ENCODE measurements at places on chromosomes 6 and 20.
A peak's percentile ranks its signal among the peaks of the same experiment; 100 is the strongest.

DNA sequence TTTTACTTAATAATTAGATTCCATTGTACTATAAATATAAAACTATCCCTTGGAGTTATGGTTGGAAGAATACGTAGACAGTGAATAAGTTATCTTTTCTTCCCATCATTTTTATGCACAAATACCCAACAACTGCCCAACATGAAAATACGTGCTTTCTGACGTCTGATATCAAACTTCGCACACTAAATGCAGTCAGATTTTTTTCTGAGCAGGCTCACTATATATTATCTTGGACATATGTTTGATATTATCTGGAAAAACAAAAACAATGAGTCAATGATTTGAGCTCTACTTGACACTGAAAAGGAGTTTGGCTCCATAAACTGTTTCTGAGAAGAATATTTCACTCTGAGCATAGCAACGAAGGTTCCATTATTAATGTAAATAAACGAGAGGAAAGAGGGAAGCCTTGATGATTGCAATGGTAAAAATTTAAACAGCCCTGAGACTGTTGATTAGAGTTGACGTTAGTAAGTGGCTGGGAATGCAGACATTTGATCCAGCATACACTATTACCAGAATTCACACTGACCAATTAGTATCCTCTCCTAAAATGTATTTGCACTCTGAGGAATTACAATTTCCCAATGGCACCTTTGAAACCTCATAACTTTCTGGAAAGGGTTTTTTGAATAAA is 1090.0 kb downstream of the EPHA7 start:
- DNase-seq: no peak

GRCh38 chr6:15491255-15491985 is 171.4 kb downstream of the DTNBP1 start:
- DNase-seq: peak; percentile 92

GRCh38 chr6:89146718-89147700 is 1.2 kb downstream of the PM20D2 start:
- no peak for DNase-seq

DNA sequence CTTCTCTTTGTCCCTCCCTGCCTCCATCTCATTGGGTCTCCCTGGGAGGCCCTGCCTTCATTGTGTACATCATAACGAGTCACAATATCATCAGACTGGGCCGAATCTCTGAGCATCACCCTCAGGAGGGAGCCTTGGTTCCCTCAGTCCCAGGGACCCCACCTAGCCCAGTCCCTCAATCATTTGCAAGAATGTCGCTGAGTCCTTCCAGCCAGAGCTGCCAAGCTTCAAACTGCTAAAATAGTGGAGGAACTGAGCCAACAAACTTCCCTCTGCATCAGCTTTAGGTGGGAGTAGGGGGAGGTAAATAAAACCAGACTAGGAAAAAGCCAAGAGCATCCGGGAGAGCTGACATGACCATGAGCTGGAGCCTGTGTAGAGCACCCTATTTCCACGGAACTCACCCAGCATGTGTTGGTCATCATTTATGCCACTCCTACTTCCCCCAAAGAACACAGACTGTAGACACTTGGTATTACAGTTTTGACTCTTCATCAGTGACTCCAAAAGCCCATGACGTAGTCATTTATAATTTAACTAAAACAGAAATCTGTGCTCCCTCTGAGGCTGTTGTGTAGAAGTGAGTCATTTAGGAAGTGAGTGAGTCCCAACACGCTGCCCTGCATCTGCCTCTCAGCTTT is 28.8 kb upstream of the IL17A start:
- DNase-seq: no peak

- DNase-seq: no peak
Observed at GRCh38 chr6:11039040-11039439, 5.1 kb downstream of the ELOVL2 start.

GRCh38 chr6:163668061-163668426 is 253.5 kb downstream of the QKI start:
- DNase-seq: no peak

DNA sequence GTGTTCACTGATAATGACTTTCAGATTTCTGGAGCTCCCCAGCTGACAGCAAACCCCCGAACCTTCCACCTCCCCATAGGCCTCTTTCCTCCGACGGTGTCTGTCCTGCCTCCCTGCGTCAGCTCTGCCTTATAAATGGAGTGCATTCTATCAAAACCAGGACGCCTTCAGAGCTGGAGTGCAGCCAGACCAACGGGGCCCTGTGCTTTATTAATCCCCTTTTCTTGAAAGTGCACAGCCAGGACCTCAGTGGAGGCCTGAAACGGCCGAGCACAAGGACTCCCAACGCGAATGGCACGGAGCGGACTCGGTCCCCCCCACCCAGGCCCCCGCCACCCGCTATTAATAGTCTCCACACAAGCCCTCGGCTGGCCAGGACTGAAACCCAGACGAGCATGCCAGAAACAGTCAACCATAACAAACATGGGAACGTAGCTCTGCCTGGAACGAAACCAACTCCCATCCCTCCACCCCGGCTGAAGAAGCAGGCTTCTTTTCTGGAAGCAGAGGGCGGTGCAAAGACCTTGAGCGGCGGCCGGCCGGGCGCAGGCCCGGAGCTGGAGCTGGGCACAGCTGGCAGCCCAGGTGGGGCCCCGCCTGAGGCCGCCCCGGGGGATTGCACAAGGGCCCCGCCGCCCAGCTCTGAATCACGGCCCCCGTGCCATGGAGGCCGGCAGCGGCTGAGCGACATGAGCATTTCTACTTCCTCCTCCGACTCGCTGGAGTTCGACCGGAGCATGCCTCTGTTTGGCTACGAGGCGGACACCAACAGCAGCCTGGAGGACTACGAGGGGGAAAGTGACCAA is 42.3 kb upstream of the NAA20 start:
- peak; percentile 88 for DNase-seq

DNA sequence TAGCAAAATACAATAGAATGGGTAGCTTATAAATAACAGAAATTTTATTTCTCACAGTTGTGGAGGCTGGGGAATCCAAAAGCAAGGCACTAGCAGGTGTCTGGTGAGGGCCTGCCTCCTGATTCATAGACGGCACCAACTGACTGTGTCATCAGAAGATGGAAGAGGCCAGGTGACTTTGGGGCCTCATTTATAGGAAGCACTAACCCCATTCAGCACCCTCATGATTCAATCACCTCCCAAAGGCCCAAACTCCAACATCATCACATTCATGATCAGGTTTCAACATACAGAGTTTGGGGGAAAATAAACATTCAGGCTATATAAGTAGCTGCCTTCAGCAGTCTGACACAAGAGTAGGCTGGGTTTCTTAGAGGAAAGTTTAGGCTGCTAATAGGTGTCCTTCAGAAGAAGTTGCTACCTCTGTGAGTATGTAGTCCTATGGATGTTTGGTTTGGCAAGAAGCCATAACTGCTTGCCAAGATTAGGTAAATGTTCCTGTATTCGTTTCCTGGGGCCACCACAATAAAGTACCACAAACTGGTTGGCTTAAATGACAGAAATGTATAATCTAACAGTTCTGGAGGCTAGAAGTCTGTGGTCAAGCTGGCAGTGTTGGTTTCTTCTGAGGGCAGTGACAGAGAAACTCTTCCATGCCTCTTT is 48.8 kb downstream of the NT5E start:
- no peak for DNase-seq

GRCh38 chr6:103819509-103819908 is 1040.2 kb downstream of the HACE1 start:
- DNase-seq: no peak

DNA sequence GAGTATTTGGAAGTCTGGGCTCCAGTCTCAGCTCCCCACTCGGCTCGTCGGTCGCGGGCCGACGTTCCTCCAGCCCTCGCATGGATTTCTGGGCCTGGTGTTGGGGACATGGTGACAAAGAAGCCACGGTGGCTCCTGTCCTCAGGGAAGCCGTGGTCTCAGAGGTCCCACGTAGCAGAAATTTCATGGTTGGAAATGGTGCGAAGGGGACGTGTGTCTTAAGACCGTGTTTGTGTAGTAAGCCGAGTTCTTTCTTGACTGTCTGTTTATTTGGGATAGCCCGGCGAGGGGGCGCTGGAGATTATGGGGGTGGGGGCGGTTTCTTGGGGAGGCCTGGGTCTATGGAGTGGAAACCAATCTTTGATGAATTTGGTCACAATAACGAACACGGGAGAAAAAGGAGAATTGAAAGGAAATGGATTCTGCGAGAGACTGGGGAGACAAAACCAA is 23.5 kb upstream of the MAP3K7 start:
- DNase-seq: peak; percentile 67

DNA sequence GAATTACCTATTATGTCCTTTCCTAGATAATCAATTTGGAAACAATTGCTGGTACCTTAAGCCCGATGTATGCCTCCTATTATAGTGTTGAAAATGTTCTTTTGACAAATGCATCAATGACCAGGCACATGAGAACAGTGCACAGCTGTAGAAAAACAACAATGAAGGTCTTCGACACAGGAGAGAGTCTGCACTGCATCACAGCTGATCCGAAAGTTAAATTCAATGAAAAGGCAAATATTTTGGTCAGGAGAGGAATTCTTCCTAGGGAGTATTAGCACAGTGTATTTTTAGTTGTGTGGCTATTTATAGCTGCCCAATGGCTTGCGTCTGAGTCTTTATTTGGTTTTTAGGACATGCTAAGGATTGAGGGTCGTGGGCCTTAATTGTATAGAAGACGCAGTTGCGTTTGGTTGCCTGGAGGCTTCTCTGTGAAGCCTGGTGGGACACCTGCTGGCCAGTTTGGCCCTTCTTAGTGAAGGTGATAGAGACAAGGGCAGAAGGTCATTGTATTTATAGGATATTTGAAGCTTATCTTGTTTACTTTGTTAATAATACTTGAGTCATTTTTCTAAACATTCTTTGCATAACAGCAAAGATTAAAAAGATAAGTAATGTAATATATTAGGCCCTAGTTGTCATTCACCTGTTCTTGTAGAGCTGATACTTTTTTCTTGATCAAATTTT is 72.3 kb downstream of the CDYL start:
- no peak for DNase-seq

GRCh38 chr6:70706491-70707123 is 38.9 kb downstream of the SMAP1 start:
- peak; percentile 69 for DNase-seq

DNA sequence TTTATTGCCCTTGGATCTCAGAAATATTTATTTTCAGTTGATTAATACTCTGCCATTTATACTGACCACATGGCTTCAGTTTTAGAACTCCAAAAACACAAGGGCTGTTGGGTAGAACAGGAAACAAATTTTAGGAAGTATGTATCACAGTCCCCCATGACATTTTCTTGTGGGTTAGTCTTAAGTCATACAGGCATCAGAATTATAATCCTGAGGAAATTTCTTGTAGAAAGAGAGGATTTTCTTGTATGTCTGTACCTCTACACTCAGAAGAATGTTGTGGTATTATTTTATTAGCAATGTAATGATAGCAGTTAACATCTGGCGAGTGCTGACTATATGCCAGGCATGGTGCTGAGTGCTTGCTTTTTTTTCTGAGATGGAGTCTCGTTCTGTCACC is 302.9 kb downstream of the CLIC5 start:
- no peak for DNase-seq

DNA sequence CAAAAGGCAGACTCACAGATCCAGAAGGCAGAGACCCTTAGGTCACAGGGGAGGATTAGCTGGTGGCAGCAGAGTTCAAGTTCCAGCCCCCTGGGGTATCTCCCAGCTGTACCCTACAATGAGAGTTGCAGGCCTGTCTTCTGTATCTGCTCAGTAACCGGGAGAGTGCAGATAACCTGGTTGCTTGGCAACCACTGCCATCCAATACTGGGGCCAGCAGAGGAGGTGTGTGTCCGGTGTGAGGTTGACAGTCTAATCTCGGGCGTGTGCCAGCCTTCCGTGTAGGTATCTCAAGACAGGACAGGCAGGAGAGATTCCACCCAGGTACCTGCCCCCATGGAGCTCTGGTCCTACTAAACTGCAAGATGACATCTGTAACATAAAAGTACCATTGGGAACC is 56.6 kb upstream of the TBC1D7 start:
- DNase-seq: no peak

DNA sequence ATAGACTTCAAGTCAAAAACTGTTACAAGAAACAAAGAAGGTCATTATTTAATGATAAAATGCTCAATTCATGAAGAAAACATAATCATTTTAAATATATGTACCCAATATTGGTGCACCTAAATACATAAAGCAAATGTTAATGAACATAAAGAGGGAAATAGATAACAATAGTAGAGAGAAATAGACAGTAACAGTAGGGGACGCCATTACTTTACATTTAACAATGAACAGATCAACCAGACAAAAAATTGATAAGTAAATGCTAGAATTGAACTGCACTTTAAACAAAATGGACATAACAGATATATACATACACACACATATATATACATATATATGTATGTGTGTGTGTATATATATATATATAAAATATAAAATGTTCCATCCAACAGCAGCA is 37.4 kb downstream of the IL22RA2 start:
- no peak for DNase-seq

DNA sequence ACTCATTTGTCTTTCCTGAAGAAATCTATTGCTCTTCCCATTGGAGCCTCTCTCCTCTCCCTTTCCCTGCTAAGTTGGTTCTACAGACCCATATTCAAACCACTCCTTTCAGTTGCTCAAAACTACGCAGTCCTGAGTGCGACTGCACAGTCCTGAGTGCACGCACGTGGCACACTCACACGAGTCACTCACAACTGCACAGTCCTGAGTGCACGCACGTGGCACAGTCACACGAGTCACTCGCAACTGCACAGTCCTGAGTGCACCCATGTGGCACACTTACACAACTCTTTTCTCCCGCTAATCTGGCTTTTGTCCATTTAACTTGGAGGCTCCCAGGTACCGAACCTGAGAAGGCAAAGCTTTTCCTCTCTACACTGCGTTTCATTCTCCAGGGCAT is 159.7 kb downstream of the RNASET2 start:
- no peak for DNase-seq

DNA sequence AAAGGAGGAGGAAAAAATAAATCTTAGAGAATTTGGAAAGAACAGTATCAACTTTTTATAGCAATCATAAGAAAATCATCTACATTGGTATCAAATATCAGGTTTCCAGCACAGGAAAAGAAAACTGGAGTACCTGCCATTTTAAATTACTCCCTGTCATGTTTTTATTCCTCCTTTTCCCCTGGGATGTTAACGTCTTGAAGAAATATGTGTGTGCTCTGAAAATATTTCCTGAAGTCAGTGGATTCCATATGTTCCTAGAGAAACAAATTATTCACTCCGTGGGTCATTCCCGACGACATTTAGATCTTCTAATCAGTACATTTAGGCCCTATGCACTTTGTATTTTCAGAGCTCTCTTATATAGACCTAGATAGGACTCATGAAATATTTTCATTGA is 42.0 kb upstream of the RSPO3 start:
- DNase-seq: no peak
